ENCODE measurements at places on chromosomes 2 and 18. TPM values are rescaled to one million over a fixed set of nuclear protein-coding genes. Genes with fewer than 3 reads are reported as not detected.

IL36G gene
- not detected for total RNA-seq

PID1 gene
- 37.6 TPM for total RNA-seq

EVX2 gene
- total RNA-seq: not detected

NYAP2 gene
- total RNA-seq: 2.4 TPM

ADRA2B gene
- total RNA-seq: 0.15 TPM

VWA3B gene
- total RNA-seq: 0.72 TPM

B3GNT2 gene
- total RNA-seq: 46.7 TPM

COL6A3 gene
- 108 TPM for total RNA-seq

EGR4 gene
- total RNA-seq: not detected

FSHR gene
- total RNA-seq: not detected

DNA sequence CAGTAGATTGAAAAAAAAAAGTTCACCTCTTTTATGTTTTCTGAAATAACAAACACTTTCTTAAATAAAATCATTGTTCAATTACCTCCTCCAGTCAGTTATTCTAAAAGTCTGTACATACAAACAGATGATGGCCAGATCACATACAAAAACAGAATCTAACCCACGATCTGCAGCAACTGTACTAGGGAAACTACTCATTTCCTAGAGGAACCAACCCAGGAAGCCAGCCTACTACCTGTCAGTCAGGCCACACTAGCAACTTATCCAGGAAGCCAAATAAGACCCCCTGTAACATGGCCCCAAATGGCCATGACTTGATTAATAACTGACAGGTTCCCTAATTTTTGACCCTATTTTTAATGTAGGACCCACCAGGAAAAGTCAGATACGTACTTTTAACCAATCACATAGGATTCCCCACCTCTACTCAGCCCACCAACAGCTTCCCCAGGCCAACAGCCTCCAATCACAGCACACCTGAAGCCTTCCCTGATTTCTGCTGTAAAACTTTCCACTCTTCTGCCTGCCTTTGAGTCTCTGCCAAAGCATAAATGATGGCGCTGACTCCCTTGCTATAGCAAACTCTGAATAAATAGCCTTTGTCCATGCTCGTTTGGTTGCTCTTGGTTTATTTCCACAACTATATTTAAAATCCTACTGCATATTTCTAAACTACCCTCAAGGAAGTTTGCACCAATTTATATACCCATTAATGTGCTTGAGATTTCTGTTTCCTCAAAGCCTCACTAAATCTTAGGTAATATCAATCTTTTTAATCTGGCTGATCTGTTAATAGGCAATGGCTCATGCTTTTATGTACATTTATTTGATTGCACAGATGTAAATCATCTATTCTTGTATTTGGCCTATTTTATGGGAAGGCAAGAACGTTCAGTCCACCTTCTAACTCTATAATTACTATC lies 486.4 kb downstream of the FBXO15 start:
- H3K4me1 ChIP-seq: no peaks in the 10 kb centered on the region
- H3K36me3 ChIP-seq: no peaks in the 10 kb centered on the region
- no peak overlapping the region for H3K4me3 ChIP-seq
- no peak for DNase-seq

- H3K4me3 ChIP-seq: no peak overlapping the region
- DNase-seq: no peak
- H3K4me1 ChIP-seq: no peaks in the 10 kb centered on the region
- H3K27ac ChIP-seq: no peak overlapping the region
- H3K36me3 ChIP-seq: no peaks in the 10 kb centered on the region
These were observed 11.2 kb upstream of the DAPL1 start for GRCh38 chr2:158783923-158784322.

DNA sequence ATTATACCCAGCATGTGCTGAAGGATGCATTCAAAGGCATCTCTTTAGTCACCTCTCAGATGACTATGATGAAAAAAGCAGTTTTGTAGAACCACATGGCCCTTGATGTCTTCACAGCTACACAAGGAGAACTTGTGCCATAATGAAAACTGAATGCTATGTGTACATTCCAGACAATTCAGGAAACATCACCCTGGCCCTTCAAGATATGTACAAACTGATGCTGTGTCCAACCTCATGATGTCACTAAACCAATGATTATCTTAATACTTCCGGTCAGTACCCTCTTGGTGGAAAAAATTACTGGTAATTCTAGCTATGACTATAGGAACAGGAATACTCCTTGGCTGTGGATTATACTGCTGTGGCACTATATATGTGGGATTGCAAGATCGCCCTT lies 20.0 kb downstream of the DUSP11 start:
- H3K4me1 ChIP-seq: peaks cover 6% of the 10 kb centered on the region
- no peaks in the 10 kb centered on the region for H3K27me3 ChIP-seq

GRCh38 chr2:119111115-119111975 lies 47.2 kb downstream of the C1QL2 start:
- no peaks in the 10 kb centered on the region for H3K36me3 ChIP-seq
- no peak overlapping the region for H3K27ac ChIP-seq
- no peaks in the 10 kb centered on the region for H3K4me1 ChIP-seq
- H3K4me3 ChIP-seq: no peak overlapping the region
- DNase-seq: no peak

DNA sequence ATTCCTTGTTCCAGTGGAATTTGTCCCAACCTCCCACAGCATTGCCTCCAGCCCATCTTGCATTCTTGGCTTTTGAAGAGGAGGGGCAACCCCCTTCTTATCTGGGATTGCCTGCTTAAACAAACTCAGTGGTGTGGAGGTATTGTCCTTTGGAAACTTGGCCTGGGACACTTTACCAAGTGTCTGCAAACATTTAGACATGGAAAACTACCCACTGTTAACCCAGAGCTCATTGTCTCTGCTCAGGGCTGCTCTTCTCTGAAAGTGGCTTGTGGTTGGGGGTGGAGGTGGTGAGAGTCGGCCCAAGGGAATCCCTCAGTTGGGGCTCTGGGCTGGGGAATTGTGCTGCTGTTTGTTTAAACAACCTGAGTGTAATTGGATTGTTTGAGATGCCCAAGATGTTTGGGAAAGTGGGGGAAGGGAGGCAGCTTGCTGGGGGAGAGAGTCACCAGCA lies 178.3 kb upstream of the GATA6 start:
- no peaks in the 10 kb centered on the region for H3K36me3 ChIP-seq
- H3K27me3 ChIP-seq: no peaks in the 10 kb centered on the region
- no peak overlapping the region for H3K27ac ChIP-seq
- no peaks in the 10 kb centered on the region for H3K4me1 ChIP-seq
- DNase-seq: no peak
- no peak overlapping the region for H3K4me3 ChIP-seq

DNA sequence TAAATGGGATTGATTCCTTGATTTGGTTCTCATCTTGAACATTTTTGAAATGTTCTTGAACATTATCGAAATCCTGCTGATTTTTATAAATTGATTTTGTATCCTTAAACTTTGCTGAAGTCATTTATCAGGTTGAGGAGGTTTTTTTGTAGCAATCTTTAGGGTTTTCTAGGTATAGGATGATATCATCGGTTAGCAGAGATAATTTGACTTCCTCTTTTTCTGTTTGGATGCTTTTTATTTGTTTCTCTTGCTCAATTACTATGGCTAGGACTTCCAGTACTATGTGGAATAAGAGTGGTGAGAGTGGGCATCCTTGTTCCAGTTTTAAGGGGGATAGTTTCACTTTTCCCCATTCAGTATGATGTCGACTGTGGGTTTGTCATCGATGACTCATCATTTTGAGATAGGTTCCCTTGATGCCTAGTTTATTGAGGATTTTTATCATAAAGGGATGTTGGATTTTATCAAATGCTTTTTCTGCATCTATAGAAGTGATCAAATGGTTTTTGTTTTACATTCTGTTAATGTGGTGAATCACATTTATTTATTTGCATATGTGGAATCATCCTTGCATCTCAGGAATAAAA lies 201.5 kb upstream of the ZSWIM2 start:
- DNase-seq: no peak
- H3K4me1 ChIP-seq: no peaks in the 10 kb centered on the region
- H3K36me3 ChIP-seq: no peaks in the 10 kb centered on the region
- H3K27me3 ChIP-seq: no peaks in the 10 kb centered on the region
- no peak overlapping the region for H3K4me3 ChIP-seq

- H3K4me3 ChIP-seq: no peak overlapping the region
- H3K27me3 ChIP-seq: no peaks in the 10 kb centered on the region
- no peaks in the 10 kb centered on the region for H3K4me1 ChIP-seq
- no peak for DNase-seq
- no peak overlapping the region for H3K27ac ChIP-seq
- no peaks in the 10 kb centered on the region for H3K36me3 ChIP-seq
These were observed 228.3 kb upstream of the SETBP1 start for GRCh38 chr18:44452346-44452745.

DNA sequence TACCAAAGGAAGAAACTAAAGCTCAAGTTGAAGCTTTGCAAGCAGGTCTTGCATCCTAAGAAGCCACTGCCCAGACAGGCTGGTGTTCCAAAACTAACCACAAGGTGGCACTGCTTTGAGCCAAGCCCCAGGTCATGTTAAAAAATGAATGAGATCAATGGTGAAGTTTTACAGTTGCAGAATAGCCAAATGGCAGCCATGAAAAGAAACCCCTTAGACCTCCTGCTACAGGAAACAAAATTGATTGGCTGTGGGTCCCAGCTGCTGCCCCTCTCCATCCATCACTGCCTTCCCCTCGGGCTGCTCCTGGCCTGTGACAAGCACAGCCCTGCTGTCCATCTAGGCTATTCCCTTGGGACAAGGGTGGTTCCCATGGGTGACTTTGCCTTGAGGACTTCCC lies 20.7 kb upstream of the MREG start:
- H3K27ac ChIP-seq: no peak overlapping the region
- H3K4me3 ChIP-seq: no peak overlapping the region
- DNase-seq: no peak
- H3K27me3 ChIP-seq: no peaks in the 10 kb centered on the region
- peaks cover 4% of the 10 kb centered on the region for H3K4me1 ChIP-seq
- peaks cover 24% of the 10 kb centered on the region for H3K36me3 ChIP-seq

- no peak for DNase-seq
- H3K36me3 ChIP-seq: no peaks in the 10 kb centered on the region
- H3K27me3 ChIP-seq: no peaks in the 10 kb centered on the region
- no peaks in the 10 kb centered on the region for H3K4me1 ChIP-seq
- no peak overlapping the region for H3K27ac ChIP-seq
These were observed 429.1 kb downstream of the DSC3 start for GRCh38 chr18:30613467-30613801.

- no peak overlapping the region for H3K27ac ChIP-seq
- no peaks in the 10 kb centered on the region for H3K4me1 ChIP-seq
- no peaks in the 10 kb centered on the region for H3K27me3 ChIP-seq
These were observed 1321.9 kb upstream of the CHAC2 start for GRCh38 chr2:52445686-52446085.

- no peak overlapping the region for H3K27ac ChIP-seq
- no peak overlapping the region for H3K4me3 ChIP-seq
- no peaks in the 10 kb centered on the region for H3K4me1 ChIP-seq
- H3K36me3 ChIP-seq: no peaks in the 10 kb centered on the region
These were observed 143.4 kb downstream of the UBE2E3 start for GRCh38 chr2:181123798-181124231.

- DNase-seq: no peak
- no peak overlapping the region for H3K4me3 ChIP-seq
- H3K27ac ChIP-seq: no peak overlapping the region
These were observed 283.4 kb downstream of the MTX2 start for GRCh38 chr2:176552501-176553135.

GRCh38 chr18:62957885-62958472 lies 242.6 kb downstream of the PHLPP1 start:
- no peaks in the 10 kb centered on the region for H3K36me3 ChIP-seq
- no peak overlapping the region for H3K4me3 ChIP-seq
- no peak overlapping the region for H3K27ac ChIP-seq
- H3K27me3 ChIP-seq: no peaks in the 10 kb centered on the region
- no peak for DNase-seq

DNA sequence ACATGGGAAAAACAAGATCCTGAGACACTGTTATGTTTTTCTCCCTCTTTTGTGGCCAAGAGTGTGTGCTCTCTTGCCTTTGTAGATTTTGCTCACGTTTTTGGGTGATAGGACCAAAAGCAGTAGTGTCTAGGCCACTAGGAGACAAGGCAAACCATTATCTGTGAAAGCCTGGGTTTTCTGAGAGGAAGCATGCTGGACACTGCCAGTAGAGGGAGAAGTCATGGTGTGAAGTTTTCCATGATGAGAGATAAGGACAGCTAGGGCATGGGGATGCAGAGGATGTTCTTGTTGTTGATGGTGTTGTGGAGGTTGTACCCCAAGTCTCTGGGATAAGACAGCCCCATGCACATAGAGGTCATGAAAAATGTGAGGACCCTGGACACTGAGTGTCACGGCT lies 285.3 kb downstream of the SOX11 start:
- no peak overlapping the region for H3K4me3 ChIP-seq
- DNase-seq: no peak
- H3K36me3 ChIP-seq: no peaks in the 10 kb centered on the region
- no peak overlapping the region for H3K27ac ChIP-seq
- H3K4me1 ChIP-seq: no peaks in the 10 kb centered on the region

Data from upper lobe of left lung (tissue), 6 donors.